Neuronal stem cell (in vitro differentiated cells): ENCODE measurements at places on chromosomes 11 and 22.

DNA sequence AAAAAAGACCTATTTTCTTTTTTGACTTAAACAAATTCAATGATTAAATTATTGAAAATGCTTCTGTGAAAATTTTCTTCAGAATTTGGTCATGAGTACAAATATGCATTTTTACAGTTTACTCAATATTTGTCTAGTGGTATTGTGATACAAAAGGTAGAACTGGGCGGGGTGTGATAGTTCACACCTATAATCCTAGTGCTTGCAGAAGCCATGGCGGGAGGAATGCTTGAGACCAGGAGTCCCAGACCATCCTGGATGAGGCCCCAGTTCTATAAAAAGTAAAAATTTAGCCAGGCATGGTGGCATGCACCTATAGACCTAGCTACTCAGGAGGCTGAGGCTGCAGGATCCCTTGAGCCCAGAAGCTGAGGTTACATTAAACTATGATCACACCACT, 90.6 kb downstream of the ARHGAP42 start:
- no peak for DNase-seq

DNA sequence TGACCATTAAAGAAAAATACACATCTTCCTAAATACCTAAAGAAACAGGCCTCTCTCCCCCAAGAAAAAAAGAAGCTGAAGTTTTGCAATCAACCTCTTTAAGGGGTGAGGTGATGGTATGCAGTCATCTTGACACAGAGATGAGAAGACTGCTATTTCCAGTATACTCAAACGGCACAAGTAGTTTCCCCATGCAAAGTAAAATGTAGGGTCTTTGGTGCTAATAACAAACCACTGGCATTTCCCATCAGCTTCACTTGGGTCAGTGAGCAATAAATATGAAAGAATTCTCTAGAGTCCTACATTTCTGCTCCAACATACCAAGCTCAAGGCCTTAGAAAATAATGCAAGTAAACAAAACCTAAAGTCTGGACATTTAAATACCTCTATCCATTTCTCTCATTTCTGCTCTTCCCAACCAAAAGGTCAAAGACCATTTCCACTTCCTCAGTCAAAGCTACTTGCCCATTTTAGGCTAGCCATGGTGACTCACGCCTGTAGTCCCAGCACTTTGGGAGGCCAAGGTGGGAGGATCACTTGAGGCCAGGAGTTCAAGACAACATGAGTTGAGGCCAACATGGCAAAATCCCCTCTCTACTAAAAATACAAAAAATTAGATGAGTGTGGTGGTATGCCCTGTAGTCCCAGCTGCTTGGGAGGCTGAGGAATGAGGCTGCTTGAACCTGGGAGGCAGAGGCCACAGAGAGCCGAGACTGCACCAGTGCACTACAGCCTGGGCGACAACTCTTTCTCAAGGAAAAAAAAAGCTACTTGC, 39.5 kb upstream of the CHRNA10 start:
- no peak for DNase-seq

- peak; percentile 76 for DNase-seq
Observed at GRCh38 chr11:76919887-76920746, 59.4 kb downstream of the ACER3 start.

- no peak for DNase-seq
Observed at GRCh38 chr11:8260202-8260966, 3.3 kb downstream of the LMO1 start.

DNA sequence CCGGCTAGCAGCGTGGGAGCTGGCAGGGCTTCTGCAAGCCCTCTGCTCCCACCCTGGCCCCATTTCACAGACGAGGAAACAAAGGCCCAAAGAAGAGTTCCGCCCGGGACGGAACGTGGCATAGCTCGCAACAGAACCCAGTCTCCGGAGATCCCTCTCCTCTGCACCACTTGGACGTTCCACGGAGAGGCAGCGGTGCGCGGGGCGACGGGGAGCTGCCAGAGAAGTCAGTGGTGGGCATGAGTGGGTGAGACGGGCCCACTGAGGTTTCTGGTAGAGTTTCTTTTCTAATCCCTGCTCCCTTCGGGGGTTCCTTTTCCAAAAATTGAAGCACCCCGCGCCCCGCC, 554 bp upstream of the NECTIN1 start:
- no peak for DNase-seq

- no peak for DNase-seq
Observed at GRCh38 chr11:113153847-113154246, 160.5 kb upstream of the TTC12 start.

DNA sequence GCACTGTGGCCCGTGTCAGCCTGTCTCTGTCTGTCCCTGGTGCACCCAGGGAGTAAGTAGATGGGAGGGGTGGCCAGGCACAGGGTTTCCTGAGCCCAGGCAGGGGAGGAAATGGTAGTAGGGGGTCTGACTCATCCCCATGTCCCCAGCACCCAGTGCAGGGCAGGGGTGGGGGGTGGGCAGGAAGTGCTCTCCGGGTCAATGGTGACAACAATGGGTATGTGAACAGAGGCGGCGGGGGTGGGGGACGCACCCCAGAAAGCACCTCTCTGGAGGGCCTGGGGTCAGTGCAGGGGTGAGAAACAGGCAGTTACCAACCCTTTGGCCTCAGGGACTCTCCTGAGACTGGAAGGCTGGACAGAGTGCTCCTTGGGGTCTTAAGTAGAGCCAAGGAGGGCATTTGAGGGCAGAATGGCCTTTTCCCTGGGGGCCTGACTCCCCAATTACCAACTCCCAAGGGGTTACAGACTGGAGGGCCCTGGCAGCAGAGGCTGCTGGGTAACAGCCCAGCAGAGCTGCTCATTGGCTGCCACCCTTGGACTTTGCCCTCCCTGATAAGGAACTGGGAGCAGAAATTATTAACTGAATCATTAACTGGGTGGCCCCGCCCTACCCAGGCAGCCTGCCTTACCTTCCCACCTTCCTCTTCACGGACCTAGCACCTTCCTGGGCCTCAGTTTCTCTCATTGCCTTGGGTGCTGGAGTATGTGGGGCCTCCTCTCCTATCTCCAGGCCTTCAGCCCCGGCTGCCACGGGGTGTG, 4.2 kb downstream of the MYRF start:
- DNase-seq: no peak

DNA sequence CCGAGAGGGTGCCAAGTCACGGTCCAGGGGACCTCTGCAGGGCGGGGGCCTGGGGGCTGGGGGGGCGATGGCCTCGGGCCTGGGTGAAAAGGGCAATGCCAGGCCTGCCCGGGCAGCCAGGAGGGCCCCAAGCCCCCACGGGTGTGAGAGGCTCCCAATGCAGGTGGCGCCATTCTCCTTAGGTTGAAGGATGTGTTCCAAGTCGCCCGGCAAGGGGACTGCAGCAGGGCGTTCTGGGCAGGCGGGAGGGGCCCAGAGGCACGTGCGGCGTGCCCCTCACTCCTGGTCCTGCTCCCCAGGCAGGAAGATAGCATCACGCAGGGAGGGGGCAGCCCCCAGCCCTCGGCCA, 730 bp upstream of the TNNI2 start:
- no peak for DNase-seq

DNA sequence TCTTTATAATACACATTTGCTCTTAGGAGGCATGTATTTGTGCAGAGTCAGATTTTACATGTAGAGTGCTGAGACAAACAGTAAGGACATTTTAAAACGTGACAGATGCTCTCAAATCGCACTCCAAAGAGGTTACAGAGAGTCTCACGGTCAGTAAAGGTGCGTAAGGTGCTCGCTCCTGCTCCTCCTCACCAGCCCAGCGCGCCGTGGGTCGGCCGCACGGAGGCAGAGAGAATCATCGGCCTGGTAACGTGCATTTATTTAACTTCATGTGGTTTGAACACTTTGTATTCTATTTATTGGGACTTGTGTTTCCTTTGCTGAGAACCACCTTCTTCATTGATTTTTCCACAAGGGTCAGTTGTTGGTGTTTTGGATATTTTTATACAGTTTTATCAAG, 900.1 kb downstream of the BRD1 start:
- DNase-seq: no peak

- DNase-seq: no peak
Observed at GRCh38 chr11:65185171-65185570, 3.4 kb downstream of the CAPN1 start.

DNA sequence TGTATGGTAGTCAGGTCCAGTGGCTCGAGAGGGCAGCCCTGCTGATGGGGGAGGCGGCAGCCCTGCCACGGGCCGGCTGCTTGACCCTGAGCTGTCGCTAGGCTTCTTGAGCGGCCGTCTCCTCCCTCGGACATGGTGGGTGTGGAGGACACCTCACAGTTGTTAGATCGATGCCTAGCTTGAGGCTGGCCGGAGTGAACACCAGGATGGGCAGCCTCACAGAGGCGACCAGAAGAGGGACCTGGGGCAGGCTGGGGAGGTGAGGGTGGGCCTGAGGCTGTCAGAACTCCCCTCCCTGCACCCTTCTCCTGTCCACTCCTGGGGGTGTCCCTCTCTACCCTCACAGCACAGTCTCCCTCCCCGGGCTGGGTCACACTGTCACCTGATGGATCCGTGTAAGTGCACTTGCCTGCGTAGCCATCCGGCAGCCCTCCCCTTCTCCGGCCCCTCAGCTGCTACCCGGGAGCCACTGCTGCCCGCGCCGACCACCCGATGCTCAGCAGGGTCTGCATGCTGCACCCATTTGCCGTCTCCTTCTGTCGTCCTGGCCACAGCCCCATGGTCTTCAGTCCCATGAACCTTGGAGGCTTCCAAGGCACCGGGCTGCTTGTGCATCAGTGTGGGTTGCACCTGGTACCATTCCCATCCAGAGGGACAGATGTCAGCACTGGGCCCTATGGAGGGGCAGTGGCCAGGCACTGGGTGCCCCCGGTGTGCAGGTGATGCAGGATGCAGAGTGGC, 394.1 kb downstream of the TBC1D22A start:
- DNase-seq: no peak

GRCh38 chr22:22573047-22573889, 14.2 kb upstream of the PRAME start:
- DNase-seq: no peak

GRCh38 chr11:116471608-116472256, 301.1 kb downstream of the BUD13 start:
- no peak for DNase-seq

DNA sequence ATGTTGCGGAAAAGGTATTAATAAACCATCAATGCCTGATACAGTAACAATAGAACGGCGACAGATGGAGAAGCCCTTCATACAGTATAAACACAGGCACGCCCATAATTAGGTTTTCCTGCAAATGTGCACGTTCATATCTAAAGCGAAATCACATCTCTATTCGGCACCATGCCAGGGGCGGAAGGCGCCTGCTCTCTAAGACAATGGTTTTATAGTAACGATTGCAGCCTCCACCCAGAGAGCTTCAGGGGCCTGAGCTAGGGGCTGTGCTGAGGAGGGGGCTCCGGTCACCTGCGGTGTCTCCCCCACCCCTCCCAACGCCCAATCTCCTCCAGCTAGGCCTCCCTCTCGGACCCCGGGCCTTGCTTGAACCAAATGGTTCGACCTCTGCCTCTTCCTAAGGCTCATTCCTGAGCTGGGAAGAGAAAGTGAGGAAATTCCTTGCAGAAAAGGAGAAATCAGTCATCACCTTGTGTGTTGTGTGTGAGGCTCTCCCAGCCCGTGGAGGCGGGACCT, 9.6 kb downstream of the KRTAP5-5 start:
- DNase-seq: no peak

- DNase-seq: no peak
Observed at GRCh38 chr11:126748793-126749192, 251.8 kb downstream of the KIRREL3 start.

GRCh38 chr11:18633256-18634139, 644 bp downstream of the SPTY2D1 start:
- no peak for DNase-seq

DNA sequence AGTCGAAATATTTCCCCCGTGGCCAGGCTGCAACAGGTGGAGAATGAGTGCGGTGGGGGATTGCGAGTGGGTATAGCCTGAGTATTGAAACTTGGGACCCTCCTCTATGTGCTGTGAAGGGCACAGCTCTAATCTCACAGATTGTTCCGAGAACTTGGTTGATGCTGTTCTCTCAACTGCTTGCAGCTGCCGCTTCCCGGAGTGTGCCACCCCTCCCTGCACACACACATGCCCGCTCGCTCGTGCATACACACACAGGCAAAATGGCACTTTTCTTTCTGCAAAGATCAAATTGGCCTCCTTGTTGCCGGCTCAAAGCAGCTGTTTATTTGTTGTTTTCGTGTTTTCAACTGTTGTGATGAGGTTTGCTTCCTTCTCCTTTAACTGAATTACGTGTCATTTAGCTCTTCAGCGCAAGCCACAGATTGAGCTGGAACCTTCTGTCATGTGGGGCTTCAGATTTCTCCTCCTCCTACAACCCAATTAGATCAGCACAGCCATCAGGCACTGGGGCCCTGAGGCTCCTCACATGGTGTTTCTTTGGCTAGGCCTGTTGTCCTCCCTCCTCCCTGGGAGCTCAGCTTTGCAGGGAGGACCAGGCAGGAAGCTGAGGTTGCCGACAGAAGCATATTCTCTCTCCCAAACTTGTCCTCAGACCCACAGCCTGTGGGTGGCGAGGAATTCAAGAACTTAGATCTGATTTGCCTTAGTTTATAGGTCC, 13.9 kb upstream of the B3GAT1 start:
- no peak for DNase-seq

GRCh38 chr11:12110714-12111548, 541 bp downstream of the MICAL2 start:
- peak; percentile 21 for DNase-seq

DNA sequence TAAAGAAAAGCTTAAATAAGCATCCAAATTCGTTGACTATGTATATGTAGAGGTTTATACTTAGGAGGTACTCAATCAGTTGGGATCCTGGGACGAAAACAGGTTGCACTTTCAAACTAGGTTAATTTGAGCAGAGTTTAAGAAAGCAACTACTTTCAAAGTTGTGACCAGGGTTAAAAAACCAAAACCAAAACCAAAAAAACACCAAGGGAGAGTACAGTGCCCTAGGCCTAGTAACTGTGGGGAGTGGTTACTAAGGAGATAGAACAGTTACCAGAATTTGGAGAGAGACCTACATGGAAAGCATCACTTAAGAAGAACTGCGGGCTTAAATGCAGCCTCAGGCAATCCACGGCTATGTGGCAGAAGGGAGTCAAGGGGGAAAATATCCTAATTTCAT, 148.3 kb downstream of the JRKL start:
- no peak for DNase-seq

DNA sequence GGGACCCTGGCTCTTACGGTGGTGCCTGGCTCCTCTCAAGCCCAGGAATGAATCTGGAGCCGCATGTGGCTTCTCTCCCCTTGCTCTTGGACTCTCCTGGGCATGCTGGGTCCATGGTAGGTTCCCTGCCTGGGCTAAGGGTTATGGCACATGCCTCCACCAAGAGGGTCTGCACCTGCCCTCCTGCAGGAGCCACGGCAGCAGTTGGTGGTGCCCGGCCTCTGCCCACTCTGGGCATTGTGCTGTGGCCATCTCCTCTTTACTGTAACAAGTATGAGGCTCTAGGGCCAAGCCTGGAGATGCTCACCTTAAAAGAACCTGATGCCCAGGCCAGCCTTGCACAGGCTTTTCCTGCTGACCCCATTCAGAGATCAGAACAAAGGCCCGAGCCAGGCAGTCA, 104.0 kb upstream of the PITPNB start:
- no peak for DNase-seq

- no peak for DNase-seq
Observed at GRCh38 chr11:44629732-44630345, 64.4 kb downstream of the CD82 start.
